ENCODE measurements at places on chromosomes 5 and 9.

GRCh38 chr5:128395073-128395472 lies 143.0 kb downstream of the FBN2 start:
- DNase-seq: no peak

GRCh38 chr5:118506217-118506852 lies 482.0 kb downstream of the DTWD2 start:
- no peak for DNase-seq

DNA sequence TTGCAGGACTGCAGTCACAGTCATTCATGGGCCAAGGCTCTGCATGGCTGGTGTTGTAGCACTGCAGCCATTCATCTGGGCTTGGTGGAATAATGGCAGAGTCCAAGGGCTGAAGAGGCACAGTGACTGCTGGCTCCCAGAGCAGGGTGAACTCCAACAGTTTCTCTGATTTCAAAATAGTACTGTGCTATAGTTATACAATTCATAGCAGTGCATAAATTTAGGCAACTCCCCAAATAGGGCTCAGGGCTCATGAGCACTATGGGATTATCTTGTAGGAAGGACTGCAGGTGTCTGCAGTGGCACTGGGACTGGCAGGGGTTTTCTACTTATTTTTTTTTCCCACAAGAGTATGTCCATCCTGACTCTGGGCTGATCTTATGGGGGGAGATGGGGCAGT lies 642.5 kb upstream of the SGCD start:
- no peak for DNase-seq

DNA sequence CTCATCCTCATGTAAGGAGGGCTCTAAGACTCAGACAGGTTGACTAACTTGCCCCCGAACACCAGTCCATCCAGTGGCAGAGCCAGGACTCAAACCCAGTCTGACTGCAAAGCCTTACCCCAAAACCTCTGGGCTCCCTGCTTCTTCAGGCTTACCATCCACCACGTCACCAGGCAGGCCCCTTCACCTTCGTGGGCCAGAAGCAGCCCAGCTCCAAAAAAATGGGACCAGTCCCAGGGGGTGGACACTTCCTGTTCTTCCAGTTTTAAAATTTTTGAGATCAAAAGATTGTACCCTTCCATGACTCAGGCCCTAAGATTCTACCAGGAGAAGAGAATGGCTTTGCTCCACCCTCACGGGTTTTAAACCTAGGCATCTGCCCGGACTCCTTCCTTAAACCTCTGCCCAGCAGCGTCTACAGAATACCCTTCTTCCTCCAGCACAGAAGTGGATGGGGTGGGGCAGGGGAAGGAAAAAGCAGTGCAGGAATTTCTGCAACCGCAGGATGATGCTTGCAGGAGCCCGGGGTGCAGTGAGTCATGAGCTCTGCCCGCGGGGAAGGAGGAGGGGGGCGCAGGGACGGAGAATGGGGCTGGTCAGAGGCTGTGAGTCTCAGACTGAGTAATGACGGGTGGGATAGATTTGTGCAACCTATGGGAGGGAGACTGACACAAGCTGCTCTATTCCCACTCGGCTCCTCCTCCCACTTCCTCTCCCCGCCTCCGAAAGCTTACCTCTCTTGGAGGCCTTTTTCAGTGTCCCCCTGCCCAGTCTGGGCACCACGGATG lies 50.4 kb upstream of the STXBP1 start:
- no peak for DNase-seq

DNA sequence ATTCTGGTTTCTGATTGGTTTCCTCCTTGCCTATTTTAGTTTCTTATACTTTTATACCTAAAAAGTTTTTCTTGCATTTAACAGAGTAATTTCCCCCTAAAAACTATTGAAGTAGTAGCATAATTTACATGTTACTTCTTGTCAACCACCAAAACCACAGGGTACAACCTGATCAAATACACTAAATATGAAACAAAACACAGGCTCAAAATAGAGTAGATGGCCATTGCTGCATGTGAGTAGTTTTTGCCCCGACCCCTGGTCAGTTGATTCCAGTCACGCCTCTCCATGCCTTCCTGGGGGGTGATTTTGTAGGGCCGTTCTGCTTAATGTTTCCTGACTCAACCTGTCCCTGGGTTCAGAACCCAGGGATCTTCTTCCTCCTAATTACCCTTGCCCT lies 101.8 kb downstream of the TLE4 start:
- DNase-seq: no peak

DNA sequence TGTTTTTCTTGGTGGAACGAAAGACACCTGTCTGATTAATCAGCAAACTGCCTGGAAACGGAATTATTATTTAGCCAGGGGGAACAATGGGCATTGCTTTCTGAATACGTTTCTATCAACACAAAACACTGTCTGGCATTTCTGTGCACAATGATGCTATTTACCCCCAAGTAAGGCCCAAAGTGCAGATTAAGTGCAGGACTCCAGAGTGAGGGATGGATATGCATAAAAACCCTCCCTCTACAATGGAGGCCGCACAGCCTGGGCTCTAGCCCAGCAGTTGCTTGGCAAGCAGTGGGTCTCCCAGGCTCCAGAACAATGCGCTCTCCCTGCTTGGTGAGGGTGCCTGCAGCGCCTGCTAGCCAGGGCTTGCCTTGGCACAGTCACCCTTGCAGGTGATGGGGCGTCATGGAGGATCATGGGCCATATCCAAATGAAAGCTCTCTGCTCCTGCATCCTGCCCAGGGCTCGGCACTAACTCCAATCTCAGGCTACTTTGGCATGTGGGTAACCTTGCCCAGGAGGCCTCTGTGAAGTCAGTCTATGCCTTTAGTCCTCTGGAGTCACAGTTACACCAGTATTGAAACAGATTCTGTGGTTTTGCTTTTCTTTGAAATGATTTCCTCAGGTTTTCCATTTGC lies 11.5 kb upstream of the SPATA24 start:
- DNase-seq: peak; percentile 40

- peak; percentile 65 for DNase-seq
Measured at GRCh38 chr5:108003178-108003577, 332.4 kb upstream of the EFNA5 start.

GRCh38 chr9:27792971-27793689 lies 219.8 kb upstream of the C9orf72 start:
- DNase-seq: no peak

DNA sequence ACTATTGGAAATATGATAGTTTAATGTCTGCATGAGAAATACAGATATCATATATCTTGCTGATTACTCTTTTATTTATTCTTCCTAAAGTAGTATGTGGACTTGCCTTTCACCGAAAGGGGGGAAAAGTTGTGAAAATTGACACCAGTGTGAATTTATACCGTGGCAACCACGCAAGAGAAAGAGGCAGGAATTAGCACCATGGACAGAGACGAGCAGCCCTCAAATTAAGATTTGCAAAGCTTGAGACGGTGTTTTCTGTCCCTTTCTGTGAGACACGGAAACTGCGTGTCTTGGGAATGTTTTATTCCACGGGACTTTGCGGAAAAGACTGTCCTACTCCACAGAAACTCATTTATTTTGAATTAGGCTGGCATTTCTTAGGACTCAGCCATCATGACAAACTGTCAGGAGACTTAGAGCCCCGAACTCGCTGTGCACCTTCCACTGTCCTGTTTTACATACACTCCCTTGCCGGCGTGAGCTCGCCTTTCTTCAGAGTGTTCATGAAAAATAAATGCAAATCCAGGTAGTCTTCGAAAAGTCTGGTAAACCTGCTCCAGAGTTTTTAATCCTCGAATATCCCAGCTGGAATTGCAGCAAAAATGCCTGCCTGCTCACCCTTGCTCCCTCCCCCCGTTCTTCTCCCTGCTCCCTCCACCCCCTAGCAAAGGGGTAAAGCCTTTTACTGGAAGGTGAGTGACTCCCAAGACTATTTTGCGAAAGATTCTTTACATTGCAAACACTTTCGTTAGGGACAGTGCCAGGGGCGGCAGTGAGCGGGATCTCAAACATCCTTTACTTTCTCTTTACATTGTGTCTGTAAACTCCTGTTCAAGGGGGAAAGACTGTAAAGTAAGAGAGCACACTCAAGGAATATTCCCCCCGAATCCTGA lies 3.8 kb upstream of the ELAVL2 start:
- no peak for DNase-seq

GRCh38 chr9:95522871-95523370 lies 6.2 kb upstream of the PTCH1 start:
- DNase-seq: no peak

DNA sequence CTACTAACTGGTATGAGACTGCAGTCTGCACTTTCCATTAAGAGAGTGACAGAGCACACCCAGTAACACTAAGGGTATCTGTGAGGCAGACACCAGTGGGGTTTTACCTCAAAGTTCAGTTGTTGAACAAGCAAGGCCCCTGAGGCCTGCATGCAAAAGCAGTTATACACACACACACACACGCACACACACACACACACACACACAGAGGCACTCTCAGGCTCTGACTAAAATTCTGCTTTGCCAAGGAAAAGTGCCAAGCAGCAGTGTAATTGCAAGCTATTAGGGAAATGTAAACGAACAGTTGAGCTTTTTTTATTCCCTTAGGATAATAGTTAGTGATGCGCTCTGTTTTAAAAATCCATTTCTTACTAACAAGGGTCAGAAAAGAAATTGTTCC lies 377.1 kb downstream of the SPOCK1 start:
- DNase-seq: no peak

DNA sequence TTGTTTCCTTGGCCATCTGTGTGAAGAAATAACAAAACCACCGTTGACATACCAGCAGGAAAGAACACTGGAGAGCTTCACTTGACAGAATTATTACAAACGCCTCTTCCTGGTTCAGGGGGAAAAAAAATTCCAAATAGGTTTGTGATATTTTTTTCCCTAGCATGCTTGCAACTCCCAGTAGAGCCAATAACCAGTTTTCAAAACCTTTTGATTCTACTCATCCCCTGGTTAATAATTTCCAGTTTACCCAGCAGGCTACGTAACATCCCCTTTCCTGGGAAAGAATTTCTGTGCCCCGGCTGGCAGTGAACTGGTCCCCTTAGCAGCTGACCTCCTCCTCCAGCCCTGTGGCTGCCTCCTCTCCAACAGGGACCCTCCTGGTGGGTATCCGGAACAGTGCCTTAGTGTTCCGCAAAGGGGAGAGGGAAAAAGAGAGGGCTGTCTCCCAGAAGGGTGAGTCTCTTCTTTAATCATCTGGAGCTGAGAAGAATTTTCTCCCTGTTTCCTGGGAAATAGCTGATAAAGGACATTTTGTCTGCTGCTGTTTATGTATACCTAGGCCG lies 72.8 kb upstream of the BOD1 start:
- no peak for DNase-seq
